ENCODE measurements at places on chromosomes 12 and 14.

DNA sequence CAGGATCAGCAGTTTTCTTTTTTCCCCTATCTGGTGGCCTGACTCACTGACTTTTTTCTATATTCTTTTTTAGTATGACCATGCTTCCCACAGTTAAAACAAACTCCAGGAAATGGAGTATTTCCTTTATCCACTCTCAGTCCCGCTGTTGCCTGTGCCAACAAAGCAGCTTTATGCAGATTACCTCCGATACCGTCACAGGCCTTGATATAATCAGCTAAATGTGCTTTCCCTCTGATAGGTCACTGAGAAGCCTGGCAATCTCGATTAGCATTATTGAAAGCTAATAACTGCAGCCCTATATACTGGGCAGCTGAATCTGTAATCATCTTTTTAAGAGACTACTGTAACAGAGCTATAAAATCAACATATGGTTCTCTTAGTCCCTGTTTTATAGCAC is 243.6 kb downstream of the KIF21A start:
- DNase-seq = no peak

GRCh38 chr14:21612324-21612723 is 22.4 kb downstream of the OR10G2 start:
- DNase-seq = peak; percentile 19

GRCh38 chr12:127048057-127048456 is 1218.9 kb upstream of the TMEM132C start:
- DNase-seq = no peak

GRCh38 chr14:77390188-77390587 is 13.0 kb downstream of the SAMD15 start:
- no peak for DNase-seq

DNA sequence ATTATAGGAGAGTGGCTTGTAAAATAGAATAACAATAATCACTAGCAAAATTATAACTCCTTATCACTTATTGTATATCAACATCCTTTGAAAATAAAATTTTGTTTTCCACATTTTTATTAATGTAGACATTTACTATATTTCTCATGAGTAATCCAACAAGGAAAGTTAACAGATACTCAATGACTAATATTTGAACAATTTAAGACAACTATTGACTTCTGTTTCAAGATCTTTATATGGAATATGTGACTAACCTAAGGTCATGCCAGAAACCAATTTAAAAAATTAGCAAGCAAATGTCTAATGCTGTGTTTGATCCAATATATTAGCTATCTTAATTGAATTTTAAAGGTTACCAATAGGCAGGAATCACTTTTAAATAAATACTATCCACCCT is 638.5 kb upstream of the FLRT2 start:
- no peak for DNase-seq

- DNase-seq = peak; percentile 8
Measured at GRCh38 chr12:121489874-121490273, 90.0 kb downstream of the RNF34 start.

DNA sequence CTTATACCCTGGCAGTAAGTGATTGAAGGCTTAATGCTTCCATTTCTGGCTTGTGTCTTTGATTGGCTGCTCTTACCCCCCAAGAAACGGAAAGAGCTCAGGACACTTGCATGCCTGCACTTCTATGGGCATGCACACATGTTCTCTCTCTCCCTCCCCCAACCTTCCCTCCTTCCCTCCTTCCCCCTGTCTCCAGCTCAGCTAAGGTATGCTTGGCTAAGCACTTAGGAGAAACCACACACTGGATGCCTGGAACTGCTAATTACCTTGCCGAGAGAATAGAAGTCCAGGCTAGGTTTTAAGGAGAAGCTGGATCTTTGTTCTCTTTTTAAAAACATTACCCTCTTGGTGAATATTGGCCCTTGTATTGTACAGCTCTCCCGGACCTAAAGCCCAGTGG is 1072.8 kb upstream of the TMEM132C start:
- DNase-seq = no peak

GRCh38 chr12:96400631-96401075 is 414 bp upstream of the CDK17 start:
- no peak for DNase-seq

- DNase-seq = no peak
Measured at GRCh38 chr14:58563978-58564377, 73.8 kb upstream of the DACT1 start.

DNA sequence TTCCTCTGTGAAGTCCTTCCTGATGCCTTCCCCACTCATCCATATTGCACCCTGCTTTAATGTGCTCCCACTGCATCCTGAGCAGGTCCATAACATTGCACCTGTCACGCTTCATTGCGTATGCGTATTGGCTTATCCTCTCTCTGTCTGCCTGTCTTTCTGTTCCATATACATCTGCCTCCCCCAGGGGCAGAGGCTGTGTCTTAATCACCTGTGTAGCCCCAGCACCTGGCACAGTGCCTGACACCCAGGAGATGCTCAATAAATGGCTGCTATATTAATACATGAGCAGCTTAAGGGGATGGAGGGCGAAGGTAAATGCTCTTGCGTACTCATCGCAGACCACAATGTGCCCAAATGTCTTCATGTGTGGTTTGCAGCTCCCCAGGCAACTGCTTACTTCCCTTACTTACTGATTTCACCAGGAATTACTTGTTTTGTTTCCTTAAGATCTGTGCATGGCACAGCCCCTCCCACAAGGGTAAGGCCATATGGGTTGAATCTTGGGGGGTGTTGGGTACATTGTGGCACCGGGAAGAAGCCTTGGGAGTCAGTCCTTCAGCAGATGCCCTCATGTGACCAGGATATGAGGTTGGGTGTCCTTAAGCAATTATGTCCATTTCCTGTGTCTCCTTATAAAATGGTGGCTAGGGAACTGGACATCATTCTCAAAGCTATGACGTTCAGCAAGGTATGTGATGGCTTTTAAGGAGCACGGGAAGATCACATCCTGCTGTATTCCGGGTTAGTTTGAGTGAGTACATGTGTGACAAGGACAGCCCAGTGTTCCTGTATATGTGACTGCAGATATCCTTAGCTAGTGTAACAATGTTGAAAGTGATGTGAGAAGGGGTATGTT is 848 bp upstream of the CPNE6 start:
- DNase-seq = no peak

GRCh38 chr12:131919366-131920156 is 9.5 kb upstream of the PUS1 start:
- no peak for DNase-seq

- DNase-seq = peak; percentile 47
Measured at GRCh38 chr12:124938587-124938986, 24.1 kb upstream of the UBC start.

- DNase-seq = no peak
Measured at GRCh38 chr14:52522581-52523345, 29.5 kb downstream of the TXNDC16 start.

DNA sequence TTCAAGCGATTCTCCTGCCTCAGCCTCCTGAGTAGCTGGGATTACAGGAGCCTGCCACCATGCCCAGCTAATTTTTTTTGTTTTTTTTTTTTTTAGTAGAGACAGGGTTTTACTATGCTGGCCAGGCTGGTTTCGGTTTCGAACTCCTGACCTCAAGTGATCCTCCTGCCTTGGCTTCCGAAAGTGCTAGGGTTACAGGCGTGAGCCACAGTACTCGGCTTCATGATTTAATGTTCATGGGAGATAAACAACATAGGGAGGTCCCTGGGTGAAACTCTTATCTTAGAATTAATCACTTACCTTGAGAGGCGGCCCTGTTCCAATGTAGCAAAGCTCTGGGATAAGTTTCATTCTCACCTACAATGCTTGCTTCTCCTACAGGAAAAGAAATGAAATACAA is 48.3 kb downstream of the SEL1L start:
- DNase-seq = no peak

- no peak for DNase-seq
Measured at GRCh38 chr12:56086608-56087007, 6.6 kb downstream of the ERBB3 start.

DNA sequence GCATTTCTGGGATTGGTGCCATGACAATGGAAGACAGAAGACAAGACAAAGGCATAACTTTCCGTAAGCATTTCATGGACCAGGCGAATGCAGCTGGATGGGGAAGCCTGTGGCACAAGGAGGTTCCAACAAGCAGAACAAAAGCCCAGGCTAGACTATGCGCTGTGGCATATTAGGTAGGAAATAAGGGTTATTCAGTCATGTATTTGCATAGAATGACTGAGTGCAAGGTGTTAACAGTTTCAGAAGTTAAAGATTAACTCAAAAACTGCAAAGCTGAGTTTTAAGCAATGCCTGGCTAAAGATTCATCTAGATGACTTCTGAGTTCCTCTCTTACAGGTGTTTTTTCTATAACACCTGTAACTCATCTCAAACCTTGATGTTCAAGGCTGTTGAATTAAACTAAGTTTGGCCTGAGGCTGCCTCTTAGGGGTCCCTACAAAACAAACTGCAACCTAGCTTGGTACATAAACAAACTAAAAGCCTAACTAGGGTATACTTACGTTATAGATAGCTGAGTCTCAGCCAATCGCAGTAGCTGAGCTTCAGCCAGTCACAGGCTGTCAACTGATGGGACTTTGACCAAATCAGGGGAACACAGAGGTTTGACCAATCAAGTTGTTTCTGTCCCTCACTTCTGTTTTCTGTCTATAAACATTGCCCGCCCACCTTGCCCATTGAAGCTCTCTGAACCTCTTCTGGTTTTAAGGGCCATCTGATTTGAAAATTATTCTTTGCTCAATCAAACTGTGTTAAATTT is 52.2 kb upstream of the PLBD1 start:
- no peak for DNase-seq

DNA sequence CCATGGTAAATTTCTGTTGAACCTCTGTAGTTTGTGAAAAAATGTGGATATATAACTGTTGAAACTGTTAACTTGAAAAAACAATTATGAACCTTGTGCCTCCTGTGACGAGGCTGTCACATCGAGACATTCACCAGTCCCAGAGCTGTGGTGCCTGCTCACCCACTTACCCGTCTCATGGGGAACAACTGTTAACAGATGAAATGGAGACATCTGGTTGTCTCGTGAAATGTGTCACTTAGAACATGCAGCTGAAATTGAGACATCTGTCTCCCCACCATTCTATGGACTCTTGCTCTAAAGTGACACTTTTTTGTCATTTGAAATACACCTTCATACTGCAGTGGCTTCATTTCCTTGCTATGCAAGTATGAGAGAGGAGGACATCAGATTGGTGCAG is 240.6 kb downstream of the GXYLT1 start:
- no peak for DNase-seq

DNA sequence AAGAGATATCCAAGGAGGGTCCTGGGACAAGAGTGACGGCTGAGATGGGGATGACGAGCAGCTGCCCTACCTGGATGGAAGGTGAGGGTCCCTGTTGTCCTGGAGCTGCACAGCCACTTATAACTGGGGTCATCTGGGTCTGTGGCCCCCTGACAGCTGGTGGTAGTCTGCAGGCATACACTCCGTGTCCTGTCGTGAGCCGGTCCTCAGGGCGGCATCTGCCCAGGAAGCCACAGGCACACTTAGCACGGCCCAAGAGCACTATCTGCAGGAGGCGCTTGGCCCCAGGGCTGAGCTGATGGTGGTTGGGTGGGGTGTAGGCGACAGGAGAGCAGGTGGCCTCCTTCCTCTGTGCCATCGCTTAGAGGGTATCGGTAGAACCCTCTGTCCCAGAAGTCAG is 248.1 kb downstream of the CACNA1C start:
- DNase-seq = no peak

- DNase-seq = no peak
Measured at GRCh38 chr12:71708658-71709057, 22.8 kb downstream of the TMEM19 start.

GRCh38 chr12:31523306-31523705 is 67.6 kb downstream of the DENND5B start:
- DNase-seq = no peak

DNA sequence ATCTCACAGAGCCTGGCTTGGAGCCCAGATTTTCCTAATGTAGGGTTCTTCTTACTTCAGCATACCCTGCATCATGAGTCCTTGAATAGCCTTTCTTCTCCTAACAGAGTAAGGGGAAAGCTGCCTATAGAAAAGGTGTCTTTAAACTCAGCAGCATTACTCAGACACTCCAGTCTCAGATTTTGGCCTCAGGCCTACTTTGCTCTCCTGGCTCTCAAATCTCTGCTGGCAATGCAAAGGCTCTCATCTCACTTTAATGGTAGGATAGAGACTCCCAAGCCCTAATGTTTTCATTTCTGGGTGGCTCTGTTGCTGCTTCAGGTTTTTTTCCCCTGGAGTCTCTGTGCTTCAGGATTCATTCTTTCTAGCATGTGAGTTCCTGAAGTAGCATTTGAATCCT is 9.1 kb upstream of the NKX2-8 start:
- DNase-seq = no peak

GRCh38 chr12:69821456-69822159 is 3.4 kb upstream of the MYRFL start:
- DNase-seq = no peak

GRCh38 chr14:51516706-51517395 is 134.9 kb upstream of the FRMD6 start:
- DNase-seq = no peak

GRCh38 chr12:18888047-18888446 is 150.1 kb downstream of the CAPZA3 start:
- DNase-seq = no peak

GRCh38 chr14:22336031-22336430 is 253.0 kb downstream of the DAD1 start:
- DNase-seq = no peak

GRCh38 chr12:25459541-25459951 is 93.5 kb downstream of the LMNTD1 start:
- DNase-seq = peak; percentile 72

- DNase-seq = peak; percentile 53
Measured at GRCh38 chr12:25558586-25558985, 5.5 kb upstream of the LMNTD1 start.

DNA sequence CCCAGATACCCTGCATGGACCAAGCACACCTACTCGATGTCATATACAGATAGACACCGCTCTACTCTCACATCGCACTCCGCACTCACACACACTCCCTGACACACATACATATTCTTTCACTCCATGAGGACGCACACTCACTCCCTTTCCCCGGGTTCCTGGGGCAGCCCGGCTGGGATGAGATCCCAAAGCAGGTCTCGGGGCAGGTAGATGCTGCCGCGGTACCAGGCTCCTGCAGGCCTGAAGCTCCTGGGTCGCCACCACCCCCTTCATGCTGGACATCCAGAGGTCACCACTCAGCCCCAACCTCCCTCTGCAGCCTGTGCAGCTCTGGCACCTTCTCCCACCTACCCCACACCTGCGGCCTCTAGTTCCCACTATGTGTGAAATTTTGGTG is 2.3 kb downstream of the C1QL4 start:
- DNase-seq = no peak

DNA sequence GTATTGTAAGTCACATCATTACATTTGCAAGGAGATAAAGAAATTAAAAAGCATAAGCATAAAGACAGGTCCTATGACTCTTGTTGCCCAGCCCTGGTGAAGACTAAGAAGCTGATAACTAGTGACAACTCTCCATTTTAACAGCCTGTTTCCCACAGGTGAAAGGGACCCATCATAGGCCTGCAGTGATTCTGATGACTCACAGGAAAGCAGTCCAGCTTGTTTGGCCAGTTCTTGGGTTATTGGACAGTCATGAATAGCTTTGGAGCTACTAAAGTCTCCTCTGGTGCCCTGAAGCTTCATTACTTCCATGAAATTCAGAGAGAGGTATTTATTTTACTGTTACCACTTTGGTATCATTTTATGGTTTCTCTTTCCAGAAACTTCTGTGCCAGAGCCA is 55.5 kb upstream of the DYRK2 start:
- no peak for DNase-seq

All from inflammatory macrophage treated with lipopolysaccharide for 4 hours (primary cell).